Activated T-cell treated with anti-CD3 and anti-CD28 coated beads for 1 hour (primary cell): ENCODE measurements at places on chromosomes 13 and 19.

- no peak for DNase-seq
Observed at GRCh38 chr13:33403807-33404362, 118.3 kb upstream of the STARD13 start.

DNA sequence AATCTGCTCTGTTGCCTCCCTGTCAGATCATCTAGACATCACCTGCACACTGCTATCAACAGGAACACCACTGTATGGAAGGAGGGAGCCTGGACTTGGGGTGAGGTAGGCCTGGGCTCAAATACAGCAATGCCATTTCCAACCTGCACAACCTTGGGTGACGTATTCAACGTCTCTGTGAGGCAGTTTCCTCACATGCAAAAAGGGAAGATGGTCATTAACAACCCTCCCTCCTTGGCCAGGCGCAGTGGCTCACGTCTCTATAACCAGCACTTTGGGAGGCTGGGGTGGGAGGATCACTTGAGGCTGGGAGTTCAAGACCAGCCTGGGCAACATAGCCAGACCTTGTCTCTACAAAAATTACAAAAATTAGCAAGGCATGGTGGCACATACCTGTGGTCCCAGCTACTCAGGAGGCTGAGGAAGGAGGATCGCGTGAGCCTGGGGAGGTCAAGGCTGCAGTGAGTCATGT is 13.1 kb downstream of the XRCC1 start:
- DNase-seq = no peak

DNA sequence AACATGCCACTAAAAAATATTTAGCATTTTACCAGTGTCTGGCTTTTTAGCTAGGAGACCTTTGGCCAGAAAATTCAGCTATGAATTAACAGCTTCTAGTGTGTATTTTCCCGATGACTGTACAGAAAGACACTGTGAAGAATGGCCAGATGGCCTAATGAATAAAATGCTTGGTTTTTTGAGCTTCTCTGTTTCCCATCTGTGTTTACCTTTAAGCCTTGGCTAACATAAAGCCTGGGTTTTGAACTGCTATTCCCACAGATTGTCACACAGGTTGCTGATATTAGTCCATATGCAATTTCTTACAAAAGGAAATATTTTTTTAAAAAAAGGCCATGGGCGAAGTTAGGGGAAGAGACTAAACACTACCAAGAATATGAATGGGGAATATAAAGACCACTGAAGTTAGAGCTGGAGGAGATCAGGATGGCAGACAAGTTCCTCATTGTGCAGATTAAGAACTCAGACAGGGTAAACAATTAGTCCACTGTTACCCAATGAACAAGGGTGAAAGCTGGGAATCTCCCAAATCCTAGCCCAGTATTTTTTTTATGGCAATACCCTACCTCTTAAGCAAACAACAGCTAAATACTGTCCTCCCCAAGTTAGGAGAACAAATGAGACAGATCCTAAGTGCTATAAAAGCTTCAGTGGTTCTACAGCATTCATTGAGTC is 95.1 kb downstream of the DCT start:
- no peak for DNase-seq

DNA sequence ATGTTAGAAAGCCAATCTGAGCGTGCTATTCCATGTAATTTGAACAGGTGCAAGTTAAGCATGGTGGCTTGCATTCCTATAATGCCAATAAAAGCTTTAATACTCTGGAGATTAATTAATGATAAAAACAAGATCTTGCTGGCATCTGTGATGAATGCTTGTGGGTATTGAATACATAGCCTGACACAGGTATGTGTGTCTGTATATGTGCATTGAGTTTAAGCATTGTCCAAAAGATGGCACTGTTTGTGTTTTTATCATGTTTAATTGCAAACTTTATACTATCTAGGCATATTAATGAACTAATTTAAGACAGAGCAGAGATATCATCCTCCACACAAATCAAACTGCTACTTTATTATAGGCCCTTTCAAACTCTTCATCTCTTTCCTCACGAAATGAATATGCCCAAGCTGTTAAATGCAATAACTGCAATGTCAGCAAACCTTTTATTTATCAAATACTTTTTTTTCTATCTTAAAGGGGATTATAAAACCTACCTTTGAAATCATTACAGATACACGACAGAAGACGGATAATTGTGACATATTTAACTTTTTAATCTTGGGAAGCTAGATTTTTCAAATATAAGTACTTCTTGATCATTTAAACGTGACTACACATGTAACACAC is 86.5 kb downstream of the TNFSF11 start:
- no peak for DNase-seq

- DNase-seq = no peak
Observed at GRCh38 chr13:58869566-58869965, 1238.0 kb downstream of the PCDH17 start.

GRCh38 chr19:54189145-54189734 is at the start of gene MBOAT7:
MBOAT7 (minus strand) TSS chr19:54189580; CDS start chr19:54188508, 1,072 bp downstream.
- DNase-seq = no peak

GRCh38 chr13:43657485-43657884 is 129.3 kb downstream of the ENOX1 start:
- no peak for DNase-seq

DNA sequence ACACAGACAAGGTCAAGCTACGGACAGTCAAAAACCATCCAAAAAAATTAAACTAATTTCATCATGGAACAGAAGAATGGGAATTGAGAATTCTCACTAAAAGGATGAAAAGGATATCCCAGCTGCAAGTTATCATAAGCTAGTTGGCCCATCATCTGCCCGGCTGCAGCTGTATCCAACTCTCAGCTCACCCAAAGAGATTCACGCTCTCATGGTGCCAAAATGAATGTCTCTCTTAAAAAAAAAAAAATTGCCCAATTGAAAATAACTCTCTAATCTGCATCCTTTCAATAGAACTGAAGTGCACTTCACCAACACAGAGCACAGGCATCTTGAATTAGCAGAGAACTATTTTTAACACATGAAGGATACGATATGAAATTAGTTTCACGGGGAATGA is 20.0 kb downstream of the ENOX1 start:
- no peak for DNase-seq

DNA sequence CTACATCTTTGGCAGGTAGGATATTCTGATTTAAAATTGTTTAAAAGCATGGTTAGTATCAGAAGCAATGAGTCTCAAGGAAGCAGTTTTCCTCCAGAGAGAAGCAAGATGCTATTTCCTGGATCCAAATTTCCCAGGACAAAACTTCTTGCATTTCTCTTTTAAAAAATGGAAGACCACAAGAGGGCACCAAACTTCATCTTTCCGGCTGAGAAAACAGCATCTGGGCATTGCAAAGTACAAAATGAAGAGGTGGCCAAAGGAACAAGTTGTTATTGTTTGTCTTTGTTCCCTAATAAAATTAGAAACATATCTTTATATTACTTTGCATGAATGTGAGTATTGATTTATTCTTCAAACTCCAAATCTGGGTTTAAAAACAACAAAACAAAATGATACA is 60.0 kb upstream of the LRCH1 start:
- no peak for DNase-seq

- DNase-seq = no peak
Observed at GRCh38 chr19:10143681-10144080, 24.0 kb upstream of the EIF3G start.

DNA sequence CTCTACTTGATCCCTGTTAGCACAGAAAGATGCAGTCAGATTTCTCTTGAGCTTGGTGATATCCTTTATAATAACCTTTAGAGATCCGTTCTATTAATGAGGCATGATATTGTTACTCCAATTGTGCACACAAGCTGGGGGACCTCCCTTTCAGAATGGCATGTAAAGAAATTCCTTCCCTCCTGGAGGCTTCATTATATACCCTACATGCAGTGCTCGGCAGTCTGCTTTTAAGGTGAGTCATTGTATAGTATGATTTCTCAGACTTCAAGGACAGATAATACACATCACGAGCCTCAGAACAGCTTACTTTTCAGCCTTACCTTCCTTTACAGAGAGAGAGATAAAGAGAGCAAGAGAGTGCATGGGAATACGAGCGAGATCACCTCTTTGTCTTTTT is 261.3 kb downstream of the ATP8A2 start:
- DNase-seq = no peak

DNA sequence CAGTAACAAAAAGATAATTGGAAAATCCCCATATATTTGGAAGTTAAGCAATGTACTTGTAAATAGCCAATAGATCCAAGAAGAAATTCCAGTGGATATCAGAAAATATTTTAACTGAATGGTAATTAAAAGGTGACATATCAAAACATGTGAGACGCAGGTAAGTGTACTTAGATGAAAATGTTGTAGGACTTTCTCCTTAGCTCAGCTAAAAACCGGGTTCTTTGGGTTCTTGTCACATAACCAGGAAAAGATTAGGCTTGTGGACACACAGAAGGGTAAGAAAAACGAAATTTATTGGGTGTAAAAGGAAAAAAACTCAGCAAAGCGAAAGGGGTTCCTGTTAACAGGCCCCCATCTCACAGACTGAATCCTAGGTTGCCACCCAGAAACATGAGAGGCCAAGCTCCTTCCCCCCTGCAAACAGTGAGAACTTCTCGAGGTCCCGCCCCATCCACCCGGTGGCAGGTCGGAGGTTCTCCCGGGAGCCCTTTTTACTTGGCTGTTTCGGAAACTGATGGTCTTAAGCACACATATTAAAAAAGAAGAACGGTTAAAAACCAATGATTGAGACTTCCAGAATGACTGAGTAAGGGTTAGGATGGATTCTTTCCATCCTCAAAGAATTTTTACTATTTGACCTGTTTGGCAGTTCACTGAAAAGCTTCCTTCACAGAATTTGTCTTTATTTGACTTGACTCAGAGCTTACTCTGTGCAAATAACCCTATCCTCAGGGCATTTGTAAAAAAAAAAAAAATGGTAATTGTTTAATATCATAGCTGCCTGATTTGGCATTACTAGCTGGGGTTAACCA is 3.1 kb upstream of the CCDC70 start:
- no peak for DNase-seq

GRCh38 chr13:73633817-73634460 is 500.3 kb downstream of the KLF12 start:
- DNase-seq = no peak

- DNase-seq = no peak
Observed at GRCh38 chr19:32869966-32870573, 503 bp upstream of the SLC7A9 start.

DNA sequence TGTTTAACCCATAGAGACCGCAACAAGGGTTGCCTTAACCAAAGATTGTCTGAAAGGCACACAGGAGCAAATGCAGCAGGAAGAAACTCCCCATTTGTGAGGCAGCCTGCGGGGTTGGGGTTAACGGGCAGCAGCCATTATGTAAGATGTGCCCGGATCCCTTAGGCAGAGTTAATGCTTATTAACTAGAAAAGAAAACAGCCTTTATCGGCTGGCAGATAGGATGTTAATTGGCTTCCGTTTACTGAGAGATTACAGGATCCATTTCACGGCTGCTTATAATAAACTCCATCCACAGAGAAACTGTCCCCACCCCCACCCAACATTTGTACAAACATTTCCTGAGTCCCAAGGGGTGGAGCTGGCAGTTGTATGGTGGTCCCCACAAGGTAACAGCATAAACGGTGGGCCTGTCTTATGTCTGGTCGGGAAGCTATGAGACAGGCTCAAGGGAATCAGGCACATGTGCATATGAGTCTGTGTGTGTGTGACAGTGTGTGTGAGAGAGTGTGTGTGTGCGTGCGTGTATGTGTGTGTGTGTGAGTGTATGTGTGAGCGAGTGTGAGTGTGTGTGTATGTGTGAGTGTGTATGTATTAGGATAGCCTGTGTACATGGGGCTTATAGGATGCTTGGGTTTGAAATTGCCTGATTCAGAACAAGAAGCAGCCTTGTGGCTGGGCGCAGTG is 10.5 kb downstream of the SLC25A42 start:
- DNase-seq = no peak

DNA sequence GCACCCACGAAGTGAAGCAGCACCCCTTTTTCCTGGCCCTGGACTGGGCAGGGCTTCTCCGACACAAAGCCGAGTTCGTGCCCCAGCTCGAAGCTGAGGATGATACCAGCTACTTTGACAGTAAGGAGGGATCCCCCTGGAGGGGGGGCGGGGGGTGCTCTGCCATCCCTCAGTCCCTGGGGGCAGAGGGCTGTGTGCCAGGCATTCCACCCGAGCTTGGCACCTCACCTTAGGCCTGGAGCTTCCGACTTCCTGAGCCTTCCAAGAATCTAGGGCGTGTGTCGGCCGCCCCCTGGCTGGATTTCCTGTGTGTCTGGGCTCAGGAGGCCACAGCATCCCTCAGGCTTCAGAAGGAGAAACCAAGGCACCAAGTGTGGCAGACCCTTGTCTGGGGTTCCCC is 15.7 kb upstream of the PIK3R2 start:
- no peak for DNase-seq

- DNase-seq = no peak
Observed at GRCh38 chr13:45691667-45692066, 10.5 kb upstream of the CBY2 start.

- no peak for DNase-seq
Observed at GRCh38 chr13:76703621-76704288, 182.4 kb downstream of the KCTD12 start.

DNA sequence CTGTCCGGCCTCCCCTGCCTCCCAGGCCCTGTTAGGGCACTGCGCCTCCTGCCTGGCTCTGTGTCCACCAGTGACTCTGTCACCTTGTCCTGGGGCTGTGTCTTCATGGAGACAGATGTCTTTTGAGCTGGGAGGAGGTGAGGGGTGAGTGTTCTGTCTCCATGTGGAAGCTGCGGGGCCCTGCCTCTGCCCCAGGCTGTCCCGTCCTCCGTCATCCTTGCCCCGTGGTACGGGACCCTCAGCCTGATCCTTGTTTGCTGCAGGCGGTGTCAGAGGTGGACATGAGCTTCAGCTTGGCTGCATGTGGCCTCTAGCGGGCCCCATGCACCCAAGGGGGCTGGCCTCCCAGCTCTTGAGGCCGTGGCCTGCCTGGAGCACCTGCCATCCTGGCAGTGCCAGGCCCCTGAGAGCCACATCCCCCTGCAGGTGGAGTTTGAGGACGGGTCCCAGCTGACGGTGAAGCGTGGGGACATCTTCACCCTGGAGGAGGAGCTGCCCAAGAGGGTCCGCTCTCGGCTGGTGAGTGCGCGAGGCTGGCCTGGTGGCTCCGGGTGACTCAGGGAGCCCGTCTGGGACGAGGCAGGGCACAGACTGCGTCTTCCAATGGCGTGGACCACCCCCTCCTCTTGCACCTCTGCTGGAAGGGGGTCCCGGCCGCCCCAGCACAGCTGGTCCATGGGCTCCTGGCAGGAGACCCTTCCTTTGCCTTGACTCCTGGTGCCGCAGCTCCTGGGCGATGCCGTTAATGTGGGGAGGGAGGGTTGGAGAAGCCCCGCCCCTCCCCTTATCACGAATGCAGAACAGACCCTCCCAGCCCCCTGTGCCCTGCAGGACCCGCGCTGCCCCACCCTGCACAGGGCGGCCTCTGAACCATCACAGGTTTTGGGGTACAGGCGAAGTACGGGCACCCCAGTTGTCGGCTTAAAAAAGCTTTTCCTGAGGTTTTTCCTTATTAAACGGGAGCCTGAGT is 181.3 kb downstream of the KDM4B start:
- DNase-seq = no peak
